ENCODE measurements at places on chromosomes 7 and 10.

- no peak for DNase-seq
Observed at GRCh38 chr10:113214331-113214730, 264.3 kb downstream of the TCF7L2 start.

GRCh38 chr7:40133561-40134427 lies 628 bp downstream of the MPLKIP start:
- no peak for DNase-seq

DNA sequence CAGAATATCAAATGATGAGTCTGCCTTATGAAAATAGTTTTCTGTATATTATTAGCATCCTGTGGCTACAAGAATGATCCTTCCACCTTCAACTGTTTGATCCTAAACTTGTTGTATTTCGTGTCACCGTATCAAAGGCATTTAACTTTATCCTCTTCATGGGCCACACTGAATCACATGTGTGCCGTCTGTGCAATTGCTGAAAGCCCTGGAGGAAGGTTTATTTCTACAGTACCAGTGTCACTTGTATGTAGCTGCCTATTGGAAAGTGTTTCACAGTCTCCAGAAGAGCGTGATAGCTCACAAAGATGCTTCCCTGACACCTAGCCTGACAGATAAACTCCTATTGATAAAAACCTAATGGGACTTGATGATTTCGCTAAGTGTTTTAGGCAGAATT lies 94.5 kb downstream of the ITGA8 start:
- DNase-seq: no peak

DNA sequence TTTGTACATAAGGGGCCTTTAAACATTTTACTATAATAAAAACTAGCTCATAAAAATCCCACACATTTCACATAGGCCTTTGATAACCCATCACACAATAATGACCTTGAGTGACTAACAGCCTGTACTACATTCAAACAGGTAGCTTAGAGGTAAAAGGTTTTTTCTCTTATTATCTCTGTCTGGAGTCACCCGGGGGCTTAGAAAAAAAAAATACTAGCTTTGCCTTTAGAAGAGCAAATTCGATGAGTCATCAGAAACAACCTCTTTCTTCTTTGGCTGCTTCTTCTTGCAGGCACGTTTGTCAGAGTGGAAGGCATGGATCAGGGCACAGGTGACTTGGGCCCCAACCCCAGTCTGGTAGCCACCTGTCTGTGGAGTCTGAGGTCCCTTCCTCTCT lies 43.4 kb upstream of the ADO start:
- DNase-seq: no peak

- DNase-seq: no peak
Observed at GRCh38 chr10:132881186-132881920, 61.0 kb downstream of the CFAP46 start.

DNA sequence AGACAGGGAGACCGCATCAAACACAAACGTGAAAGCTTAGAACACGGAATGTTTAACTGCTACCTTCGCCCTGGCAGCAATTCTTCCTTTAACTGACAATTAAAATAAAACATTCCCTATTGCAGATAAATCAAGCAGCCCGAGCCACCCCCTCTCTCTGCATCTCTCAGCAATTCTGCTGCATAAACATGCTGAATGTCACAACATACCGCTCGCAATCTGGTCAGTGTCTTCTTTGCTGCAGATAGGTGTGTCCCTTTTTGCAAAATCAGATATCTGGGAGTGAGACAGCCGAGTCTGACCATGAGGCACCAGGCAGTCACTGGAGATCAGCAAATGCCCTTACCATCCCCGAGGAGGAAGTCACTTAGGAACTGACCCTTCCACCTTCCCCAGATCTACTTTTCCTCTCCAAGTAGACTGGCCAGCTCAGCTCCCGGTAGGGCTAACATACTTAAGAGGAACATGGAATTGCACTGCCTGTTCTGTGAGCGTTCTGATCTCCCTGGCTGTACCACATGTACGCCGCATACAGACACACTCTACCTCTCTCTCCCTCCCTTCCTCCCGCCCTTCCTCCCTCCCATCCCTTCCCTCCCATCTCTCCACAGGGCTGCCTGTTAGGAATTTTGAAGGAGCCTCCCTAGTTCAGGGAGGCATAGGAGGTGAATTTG lies at the start of gene FRMD4A:
FRMD4A (minus strand) TSS at position 537 of the 674 bp plus-strand sequence.
- no peak for DNase-seq

DNA sequence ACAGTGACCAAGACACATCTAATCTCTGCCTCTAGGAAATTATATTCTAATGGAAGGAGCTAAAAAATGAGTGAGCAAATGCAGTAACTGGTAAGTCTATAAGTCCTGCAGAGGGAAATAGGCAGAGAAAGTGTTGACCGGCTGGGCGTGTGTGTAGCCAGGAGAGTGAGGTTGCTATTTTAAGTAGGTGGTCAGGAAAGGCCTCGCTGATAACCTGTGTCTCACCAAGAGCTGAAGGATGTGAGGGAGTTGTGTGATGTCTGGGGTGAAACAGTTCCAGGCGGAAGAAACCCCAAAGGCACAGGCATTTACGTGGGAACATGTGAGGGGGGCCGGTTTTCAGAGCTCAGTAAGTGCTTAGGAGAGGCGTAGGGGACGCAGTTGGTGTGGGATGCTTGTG lies 54.8 kb downstream of the BAMBI start:
- no peak for DNase-seq

DNA sequence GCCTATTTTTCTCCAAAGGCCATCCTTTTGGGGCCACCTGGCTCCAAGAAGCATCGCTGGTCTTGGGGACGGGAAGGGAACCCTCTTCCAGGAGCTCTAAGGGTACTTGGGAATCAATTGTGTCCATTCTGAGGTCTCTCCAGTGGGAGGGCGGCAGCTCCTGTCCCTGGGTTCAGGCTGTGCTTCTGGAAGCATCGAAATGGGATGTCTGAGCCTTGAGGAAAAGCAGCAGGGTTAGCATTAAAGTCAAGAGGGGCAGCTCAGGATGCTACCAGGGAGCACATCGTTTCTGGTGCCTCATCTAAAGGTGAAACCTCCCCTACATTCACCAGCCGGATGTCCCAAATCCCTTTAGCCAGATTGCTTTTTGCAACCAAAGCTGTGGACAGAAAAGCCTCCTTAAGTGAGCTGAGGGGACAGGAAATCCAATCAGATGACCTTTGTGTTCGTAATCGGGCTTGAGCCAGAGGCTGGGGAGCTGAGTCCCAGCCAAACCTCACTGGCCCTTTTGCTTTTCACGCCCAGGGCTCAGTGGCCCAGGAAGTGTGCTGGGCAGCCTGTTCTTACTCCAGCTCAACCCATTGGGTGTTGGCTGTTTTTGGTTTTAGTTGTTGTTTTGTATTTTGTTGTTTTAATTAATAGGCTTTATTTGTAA lies 88.8 kb upstream of the ANLN start:
- no peak for DNase-seq

DNA sequence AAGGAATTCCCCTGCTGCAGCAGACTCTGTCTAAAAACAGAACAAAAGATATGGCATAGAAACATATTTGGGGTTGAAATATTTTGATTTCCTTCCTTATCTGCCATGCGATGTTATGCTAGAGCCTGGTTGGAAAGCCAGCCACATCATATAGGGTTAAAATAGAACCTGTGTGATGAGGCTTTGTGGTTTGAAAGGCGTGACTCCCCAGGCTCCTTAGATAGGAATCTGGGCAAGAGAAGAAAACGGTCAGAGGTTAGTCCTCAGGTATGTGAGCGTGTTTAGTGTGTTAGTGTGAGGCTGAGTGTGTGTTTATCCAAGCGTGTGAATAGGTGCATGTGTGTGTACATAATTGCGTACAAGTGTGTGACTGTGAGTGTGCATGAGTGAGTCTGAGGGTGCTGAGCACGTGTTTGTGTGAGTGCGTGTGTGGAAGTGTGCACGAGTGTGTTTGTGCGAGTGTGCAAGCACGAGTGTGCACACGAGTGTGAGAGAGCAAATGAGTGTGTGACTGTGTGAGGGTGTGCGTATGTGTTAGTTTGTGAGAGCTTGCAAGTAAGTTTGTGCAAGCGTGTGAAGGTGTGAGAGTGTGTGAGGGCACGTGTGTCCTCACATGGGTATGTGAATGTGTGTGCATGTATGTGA lies 79.9 kb downstream of the COL26A1 start:
- no peak for DNase-seq

DNA sequence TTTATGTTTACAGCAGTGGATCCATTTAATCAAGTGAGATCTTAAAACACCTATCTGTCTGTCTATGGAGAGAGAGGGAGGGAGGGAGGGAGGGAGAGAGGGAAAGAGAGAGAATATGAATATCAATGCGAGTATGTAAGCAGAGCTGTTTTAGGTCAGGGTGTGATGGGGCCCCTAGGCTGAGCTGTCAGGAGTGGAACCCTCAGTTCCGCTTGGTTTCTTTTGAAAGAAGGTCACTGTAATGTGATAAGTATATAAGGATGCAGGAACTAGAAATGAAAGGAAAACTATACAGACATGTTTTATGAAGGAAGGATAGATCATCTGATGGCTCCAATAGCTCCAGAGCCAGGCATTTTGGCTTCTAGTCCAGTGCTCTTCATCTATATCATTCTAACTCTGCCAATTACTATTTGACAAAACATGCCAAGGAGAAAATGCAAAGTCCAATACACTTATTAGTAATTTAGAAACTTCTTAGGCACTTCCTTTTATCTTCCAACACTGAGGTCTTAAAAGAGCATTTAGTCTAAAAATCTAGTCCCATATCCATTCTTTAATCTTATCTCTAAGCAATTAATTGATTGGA lies 70.3 kb downstream of the NRCAM start:
- no peak for DNase-seq

DNA sequence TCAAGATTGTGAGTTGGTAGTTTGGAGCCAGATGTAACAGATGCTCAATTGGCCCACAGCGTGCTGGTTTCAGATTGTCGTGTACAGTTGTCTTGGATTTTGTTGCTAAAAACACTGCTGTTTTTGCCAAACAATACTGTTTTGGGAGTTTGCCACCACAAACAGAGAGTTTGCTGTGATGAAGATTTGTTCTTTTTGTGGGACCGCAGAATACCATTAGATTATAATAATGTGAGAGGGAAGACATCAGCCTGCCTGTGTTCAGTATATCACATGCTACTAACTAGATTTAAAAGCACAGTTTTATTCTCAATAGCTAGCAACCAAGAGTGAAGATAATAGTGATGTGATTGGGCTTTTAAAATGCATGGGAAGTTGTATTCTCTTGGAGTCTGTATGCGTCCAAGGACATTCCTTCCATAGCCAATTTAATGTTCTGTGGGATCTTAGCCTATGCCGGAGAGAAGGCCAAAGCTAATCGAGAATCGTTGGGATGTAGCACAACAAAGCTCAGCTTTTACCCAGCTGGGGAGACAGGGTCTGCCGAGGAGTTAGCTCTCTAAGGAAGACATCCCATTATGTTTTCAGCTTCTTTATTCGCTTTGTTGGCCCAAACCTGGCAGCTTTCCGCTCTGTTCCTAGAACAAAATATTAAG lies 18.7 kb upstream of the ITGA8 start:
- no peak for DNase-seq

DNA sequence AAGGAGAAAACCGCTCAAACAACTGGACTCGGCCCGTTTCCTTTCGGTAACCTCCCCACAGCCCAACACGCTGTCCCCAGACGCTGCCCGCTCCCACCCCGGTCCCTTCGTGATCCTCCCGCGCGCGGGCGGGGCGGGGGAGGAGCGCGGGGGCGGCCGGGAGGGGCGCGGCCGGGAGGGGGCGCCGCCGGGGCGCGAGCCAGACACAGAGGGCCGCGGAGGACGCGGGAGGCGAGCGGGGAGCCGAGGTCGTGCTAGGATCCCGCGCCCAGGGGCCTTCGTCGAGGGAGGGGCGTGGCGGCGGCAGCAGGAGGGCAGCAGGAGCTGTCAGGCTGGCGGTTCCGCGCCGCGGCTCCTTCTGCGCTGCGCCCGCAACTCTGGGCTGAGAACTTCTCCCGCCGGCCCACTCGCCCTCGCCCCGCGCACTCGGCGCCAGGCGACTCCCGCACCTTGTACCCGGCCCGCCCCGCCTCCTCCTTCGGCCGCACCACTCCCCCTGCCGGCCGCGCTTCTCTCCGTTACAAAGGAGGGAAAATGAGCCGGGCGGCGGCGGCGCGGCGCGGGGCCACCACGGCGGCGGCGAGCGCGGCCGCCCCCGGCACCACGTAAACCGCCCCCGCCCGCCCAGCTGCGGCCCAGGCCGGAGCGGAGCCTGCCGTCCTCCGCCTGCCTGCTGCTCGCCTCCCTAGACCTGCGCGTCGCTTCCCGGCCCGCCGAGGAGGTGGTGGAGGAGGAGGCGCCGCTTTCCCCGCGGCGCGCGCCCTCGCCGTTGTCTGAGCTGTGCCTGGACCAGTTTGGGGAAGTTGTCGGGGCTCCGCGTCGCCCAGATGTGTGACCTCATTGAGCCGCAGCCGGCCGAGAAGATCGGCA lies at the start of gene CDK14:
CDK14 (plus strand) TSS at position 521 of the 870 bp plus-strand sequence; CDS start at position 828, 307 bp downstream.
- DNase-seq: no peak

Data from pulmonary artery endothelial cell (primary cell).